ENCODE measurements at places on chromosomes 16 and 17.

DNA sequence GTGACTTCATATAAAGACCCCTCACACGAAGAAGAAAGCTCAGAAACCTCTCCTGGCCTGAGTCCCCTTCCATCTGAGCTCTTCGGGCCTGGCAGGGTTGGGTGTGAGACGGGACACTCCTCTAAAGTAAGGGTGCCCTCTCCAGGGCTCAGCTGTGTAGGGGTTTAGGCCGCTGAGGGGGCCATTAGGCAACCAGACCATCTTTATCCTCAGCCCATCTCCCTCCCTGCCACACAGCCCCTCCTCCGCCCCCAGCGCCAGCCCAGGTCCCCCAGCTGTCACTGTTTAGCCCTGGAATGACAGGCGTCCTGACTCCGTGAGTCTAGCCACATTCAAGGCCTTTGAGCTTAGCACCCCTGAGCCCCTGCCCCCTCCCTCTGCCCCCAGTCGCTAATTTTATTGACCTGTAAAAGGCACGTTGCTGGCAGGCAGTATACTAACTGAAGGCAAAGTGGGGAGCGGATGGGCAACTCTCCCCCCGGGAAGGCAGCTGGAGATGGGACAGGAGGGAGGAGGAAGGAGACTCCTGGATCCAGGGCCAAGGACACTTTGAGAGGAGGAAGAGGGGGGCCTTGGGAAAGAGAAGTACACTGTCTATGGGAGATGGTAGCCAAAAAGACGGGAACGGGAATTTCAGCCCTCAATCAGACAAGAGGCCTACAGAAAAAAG is 592 bp upstream of the ZNF385C start:
- DNase-seq: no peak

- no peak for DNase-seq
These were observed 1.9 kb downstream of the CREBBP start for GRCh38 chr16:3878610-3879009.

DNA sequence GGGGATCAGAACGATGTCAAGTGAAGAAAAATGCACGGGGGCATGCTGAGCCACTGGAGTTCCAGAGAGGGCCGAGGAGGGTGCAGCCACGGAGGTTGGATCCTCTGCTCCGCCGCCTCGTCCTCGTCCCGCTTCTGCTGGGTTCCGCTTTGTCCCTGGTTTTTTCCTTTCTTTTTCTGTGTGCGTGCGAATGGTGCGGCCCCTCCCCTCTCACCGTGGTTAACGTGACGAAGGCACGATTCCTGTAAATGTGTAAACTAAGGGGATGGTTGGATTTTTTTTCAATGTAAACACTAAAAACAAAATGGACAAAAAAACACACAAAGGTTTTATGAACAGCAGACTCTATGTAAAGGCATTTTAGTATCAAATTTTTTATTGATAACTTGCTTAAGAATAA is 46.7 kb downstream of the ACTG1 start:
- DNase-seq: no peak

GRCh38 chr17:78240012-78240655 is 8.7 kb downstream of the TMEM235 start:
- DNase-seq: no peak

DNA sequence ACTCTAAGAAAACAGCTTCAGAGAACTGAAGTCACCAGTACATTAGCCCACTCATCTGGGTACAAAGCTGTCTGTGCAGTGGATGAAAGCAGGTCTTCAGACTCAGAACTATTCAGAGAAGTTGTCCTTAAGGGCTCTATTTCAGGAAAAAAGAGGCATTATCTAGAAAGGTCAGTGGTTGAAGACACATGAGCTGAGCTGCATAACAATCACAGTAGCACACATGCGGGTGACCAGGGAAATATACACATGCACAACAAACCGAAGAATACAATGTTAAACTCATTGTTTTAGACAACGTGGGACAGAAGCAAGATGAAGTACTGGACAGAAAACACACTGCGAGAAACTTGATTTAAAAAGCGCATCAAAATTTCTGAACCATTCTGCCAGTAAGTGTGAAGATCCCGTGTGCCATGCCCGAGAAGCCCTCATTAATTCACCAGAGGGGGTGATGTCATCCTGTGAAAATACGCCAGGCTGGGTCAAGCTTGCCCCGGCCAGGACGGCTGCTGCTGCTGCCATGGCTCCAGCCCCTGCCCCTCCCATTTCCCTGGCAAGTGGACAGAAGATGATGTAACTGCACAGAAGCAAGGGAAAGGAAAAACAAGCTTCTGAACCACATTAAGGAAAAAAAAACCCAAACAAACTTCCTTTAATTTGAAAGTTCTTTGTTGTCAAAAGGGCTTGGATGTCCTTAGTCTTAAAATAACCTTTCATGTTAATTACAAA is 10.1 kb downstream of the DYNC1LI2 start:
- no peak for DNase-seq

All from RPMI8226 (cell line).